ENCODE measurements at places on chromosomes 16 and 17.

- DNase-seq: peak; percentile 14
Observed at GRCh38 chr16:1972490-1972877, 631 bp downstream of the TBL3 start.

DNA sequence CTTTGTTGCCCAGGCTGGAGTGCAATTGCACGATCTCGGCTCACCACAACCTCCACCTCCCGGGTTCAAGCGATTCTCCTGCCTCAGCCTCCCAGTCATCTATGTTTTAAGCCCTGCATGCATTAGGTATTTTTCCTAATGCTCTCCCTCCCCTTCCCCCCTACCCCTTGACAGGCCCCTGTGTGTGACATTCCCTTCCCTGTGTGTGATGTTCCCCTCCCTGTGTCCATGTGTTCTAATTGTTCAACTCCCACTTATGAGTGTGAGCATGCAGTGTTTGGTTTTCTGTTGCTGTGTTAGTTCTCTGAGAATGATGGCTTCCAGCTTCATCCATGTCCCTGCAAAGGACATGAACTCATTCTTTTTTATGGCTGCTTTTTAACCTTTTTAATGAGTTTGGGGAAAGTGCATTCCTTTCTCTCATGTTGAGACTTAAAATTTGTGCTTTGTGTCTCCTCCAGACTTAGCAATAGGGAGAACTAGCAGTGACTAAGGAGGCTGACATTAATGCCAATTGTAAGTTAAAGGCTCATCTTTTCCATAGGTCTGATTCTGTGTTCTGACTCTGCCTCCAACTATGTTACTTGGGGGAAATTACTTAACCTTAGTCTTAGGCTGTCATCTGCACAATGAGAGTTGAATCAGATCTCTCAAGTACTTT, 17.7 kb upstream of the PHAF1 start:
- DNase-seq: no peak

DNA sequence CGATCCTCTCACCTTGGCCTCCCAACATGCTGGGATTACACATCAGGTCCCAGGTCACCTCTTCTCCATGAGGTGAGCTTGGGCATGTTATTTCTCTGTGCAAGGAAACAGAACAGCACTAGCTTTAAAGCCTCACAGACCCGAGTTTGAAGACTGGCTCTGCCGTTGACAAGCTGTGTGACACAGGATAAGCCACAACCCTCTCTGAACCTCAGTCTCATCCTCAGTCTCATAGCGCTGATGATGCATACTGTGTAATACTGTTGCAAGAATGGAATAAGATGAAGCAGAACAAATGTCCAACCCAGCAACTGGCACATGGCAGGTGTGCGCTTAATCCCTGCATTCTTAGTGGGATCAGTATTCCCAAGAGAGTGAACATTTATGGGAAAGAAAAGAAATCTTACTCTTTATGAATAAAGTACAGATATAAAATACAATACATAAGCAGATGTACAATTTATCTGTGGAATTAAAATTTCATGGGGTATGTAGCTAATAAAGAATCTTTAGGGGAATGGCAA, 43.5 kb downstream of the ABAT start:
- no peak for DNase-seq

- DNase-seq: no peak
Observed at GRCh38 chr17:2181206-2181896, 122.2 kb downstream of the SMG6 start.

- no peak for DNase-seq
Observed at GRCh38 chr16:15701367-15701766, 51.3 kb downstream of the NDE1 start.

DNA sequence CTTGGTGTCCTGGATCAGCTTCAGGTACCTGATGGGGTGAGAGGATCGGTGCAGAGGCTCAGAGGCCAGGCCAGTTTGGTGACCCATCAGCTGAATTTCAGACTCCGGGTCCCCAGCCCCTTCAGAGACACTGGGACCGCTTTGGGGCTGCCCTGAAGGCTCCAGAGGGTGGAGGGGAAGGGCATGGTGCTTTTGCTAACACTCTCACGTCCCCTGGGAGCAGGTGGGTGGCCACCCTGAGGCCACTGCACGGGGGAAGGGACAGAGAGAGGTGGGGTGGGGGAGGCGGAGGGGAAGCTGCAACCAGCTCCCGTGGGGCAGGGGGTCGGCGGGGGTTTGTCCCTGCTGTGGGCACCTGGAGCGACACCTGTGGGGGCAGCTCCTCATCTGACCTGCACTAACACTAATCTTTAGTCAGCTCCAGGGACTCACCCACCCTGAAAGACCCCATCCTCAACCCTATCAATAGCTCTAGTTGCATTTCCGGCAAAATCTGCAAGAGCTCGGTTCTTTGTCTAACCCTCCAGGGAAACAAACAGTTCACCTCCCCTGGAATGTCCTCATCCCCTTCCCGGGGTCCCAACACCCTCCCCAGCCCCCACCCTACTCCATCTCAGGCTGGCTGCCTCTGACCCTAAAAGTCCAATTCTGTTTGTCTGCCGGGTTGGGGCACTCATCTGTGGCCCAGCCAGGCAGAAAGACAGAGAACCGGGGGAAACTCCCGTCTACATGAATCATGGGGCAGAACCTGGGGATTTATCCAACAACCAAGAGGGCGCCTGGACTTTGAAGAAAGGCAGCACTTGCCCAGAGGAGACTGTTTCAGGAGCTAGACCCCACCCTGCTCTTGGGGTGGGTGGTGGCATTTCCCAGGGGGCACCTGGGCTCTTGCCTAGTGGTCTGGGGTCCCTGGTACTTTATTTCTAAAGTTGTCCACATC, 91.9 kb upstream of the CBX4 start:
- DNase-seq: no peak

GRCh38 chr16:67006930-67007658, 18.7 kb downstream of the CES4A start:
- DNase-seq: no peak

DNA sequence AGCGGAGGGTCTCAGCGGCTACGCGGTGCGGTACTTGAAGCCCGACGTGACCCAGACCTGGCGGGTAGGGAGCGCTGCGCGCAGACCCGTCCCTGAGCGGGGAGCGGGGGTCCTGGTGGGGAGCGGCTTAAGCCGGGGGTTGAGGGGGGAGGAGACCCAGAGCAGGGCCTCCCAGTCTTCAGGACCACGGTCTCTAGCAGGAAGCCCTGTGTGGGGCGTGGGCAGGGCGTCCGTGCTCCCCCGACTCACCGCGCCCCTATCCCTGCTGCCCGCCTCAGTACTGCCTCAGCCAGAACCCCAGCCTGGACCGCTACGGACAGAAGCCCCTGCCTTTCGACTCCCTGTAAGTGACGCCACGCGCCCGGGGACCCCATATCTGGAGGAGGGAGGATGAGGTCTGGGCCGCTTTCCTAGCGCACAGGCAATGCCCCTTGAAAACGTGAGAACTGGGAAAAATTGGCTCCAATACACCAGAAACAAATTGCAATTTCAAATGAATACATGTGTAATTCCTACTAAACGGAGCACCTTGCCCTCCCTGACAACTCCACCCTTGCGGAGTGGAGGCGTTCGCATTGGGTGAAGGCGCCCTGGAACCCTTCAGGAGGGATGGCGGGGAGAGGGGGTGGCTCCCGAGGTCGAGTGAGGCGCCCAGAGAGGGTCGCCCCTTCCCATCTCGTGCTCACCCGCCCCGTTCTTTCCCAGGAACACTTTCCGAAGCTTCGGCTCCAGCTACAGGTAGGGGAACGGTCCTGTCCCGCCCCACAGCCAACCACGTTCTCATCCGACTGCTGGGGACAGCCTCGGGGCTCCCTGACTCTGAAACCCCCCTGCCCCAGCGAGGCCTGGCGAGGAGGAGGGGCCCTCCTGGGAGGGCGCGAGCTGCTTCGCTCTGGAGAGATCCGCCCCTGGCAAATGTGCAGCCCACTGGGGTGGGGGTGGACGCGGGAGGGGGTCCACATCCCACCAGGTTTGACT, 14.6 kb upstream of the CNGB1 start:
- no peak for DNase-seq

DNA sequence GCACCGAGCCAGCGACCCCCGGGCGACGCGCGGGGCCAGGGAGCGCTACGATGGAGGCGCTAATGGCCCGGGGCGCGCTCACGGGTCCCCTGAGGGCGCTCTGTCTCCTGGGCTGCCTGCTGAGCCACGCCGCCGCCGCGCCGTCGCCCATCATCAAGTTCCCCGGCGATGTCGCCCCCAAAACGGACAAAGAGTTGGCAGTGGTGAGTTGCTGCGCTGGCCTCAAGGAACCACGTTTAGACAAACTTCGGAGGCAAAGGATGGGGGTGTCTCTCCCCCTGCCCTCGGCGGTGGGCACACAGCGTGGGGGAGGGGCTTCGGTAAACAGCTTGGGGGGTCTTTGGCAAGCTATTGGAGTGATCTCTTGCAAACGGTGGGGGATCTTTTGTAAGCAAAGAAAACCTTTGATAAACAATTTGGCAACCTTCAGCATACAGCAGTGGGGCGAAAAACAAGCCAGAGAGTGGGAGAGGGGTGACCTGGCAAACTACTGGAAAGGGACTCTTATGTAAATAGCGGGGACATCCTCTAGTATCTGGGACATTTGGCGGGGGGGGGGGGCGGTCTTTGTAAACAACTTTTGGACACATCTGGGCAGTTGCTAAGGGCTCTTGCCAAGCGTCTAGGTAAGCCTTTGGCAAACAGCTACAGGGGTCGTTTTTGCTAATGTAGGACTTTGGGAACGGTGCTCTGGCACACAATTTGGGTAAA, 587 bp downstream of the MMP2 start:
- DNase-seq: no peak

DNA sequence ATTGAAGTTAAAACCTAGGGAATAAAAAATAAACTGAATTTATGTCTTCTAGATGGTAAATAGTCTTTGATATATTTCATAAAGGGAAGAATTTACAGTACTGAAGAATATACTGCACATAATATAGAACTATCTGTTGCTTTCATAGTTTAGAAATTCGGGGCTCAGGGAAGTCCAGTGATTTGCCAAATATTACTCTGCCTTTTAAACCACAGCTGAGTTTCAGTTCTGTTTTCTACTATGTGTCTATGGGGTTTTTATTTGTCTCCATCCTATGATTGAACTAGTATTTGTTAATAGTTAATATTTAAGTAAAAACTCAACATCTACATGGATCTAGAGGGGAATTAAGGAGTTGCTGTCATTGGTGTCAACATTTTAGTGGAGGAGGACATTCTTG, 715.0 kb upstream of the CDH8 start:
- no peak for DNase-seq

GRCh38 chr17:33639103-33639880, 346.2 kb upstream of the ASIC2 start:
- DNase-seq: no peak

- no peak for DNase-seq
Observed at GRCh38 chr16:11250091-11250785, 5.8 kb downstream of the SOCS1 start.

DNA sequence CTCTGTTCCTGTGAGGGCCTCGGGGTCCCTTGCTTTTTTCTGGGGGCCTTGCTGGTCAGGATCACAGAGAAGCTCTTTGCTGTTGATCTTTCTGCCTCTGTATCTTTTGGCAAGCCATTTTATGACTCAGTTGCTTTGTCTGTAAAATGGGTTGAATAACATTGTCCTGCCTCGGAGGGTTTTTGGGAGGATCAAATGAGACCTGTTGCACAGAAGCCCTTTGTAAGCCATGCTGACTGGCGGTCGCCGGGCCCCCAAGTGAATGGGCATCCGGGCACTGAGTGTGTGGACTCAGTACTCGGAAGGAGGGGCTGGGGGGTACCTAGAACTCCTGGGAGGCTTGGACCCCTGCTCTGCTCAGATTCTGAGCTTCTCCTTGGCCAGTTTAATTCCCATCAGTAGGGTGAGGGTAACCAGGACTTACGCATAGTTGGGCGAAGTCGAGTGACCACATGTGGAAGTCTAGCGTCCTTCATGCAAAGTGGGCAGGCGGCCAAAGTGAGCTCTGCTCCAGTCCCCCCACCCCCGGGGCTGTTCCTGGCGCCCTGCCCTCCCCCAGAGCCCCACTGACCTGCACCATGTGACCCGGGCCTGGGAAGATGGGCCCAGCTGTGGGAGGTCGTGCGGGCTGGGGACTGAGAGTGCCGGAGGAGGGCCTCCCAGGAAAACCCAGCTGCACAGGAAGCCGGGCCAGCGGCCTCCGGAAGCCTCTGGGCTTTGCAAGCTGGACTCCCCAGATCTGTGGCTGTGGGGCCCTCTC, 284.0 kb downstream of the SEC14L1 start:
- DNase-seq: no peak

GRCh38 chr16:84806256-84806889, 13.4 kb upstream of the CRISPLD2 start:
- DNase-seq: no peak

All from stimulated activated naive CD4-positive, alpha-beta T cell treated with Interleukin-2 at 50 U/mL for 16 hours (primary cell).